A549 treated with Hydrocortisone at 1 μM for 4 hours (cell line): ENCODE measurements at places on chromosomes 12 and 14. TPM values are rescaled to one million over a fixed set of nuclear protein-coding genes. Genes with fewer than 3 reads are reported as not detected.

The MYF6 gene
- total RNA-seq = not detected in 5 replicates

The A2ML1 gene
- total RNA-seq = not detected in 5 replicates

The KLHL42 gene
- 15.7 to 21.5 TPM (median 19.7 TPM) in 5 replicates for total RNA-seq

The KRT6C gene
- total RNA-seq = 0.06 TPM in 1 of 5 replicates, not detected in the others

The LTA4H gene
- total RNA-seq = 90.5 to 119 TPM (median 96.9 TPM) in 5 replicates

The TSPAN8 gene
- 0.09 to 0.10 TPM in 2 of 5 replicates, not detected in the others for total RNA-seq

The GPRC5A gene
- total RNA-seq = 230 to 315 TPM (median 290 TPM) in 5 replicates

The METAP2 gene
- total RNA-seq = 119 to 186 TPM (median 123 TPM) in 5 replicates

The SIX6 gene
- not detected in 5 replicates for total RNA-seq

The GLIPR1L2 gene
- total RNA-seq = 0.08 to 0.20 TPM (median 0.10 TPM) in 5 replicates

The TCL1A gene
- total RNA-seq = not detected in 5 replicates

The PLA2G1B gene
- not detected in 5 replicates for total RNA-seq

The COX8C gene
- total RNA-seq = not detected in 5 replicates

The TSPAN31 gene
- 15.6 to 23.5 TPM (median 17.6 TPM) in 5 replicates for total RNA-seq

The TSHR gene
- not detected in 5 replicates for total RNA-seq

The C1R gene
- total RNA-seq = 27.6 to 49.7 TPM (median 32.4 TPM) in 5 replicates

The KMT2D gene
- total RNA-seq = 30.6 to 49.0 TPM (median 33.5 TPM) in 5 replicates

The SPATS2 gene
- 26.1 to 38.4 TPM (median 31.5 TPM) in 5 replicates for total RNA-seq

The RTL1 gene
- total RNA-seq = 0.14 to 0.29 TPM (median 0.28 TPM) in 5 replicates

The NINJ2 gene
- 0.43 to 0.69 TPM (median 0.60 TPM) in 5 replicates for total RNA-seq

The CCDC63 gene
- 0.03 to 0.08 TPM (median 0.06 TPM) in 3 of 5 replicates, not detected in the others for total RNA-seq

The SMOC1 gene
- 15.9 to 22.4 TPM (median 17.8 TPM) in 5 replicates for total RNA-seq

The CMKLR1 gene
- total RNA-seq = 0.01 to 0.21 TPM (median 0.05 TPM) in 4 of 5 replicates, not detected in the other

The OAS2 gene
- total RNA-seq = 0.11 to 0.22 TPM (median 0.15 TPM) in 5 replicates

The NR1H4 gene
- 0.03 to 0.10 TPM (median 0.08 TPM) in 5 replicates for total RNA-seq

The PTPN21 gene
- 7.1 to 9.7 TPM (median 9.0 TPM) in 5 replicates for total RNA-seq

The FOXN4 gene
- total RNA-seq = 0.03 to 0.08 TPM (median 0.03 TPM) in 3 of 5 replicates, not detected in the others

The CD27 gene
- not detected in 5 replicates for total RNA-seq

The ACTR10 gene
- 43.0 to 50.9 TPM (median 48.3 TPM) in 5 replicates for total RNA-seq

The PZP gene
- total RNA-seq = not detected in 5 replicates

The RFX4 gene
- 0.03 TPM in 1 of 5 replicates, not detected in the others for total RNA-seq

The DUSP16 gene
- 7.3 to 11.2 TPM (median 9.1 TPM) in 5 replicates for total RNA-seq

The MFAP5 gene
- total RNA-seq = 0.12 to 0.49 TPM (median 0.23 TPM) in 5 replicates

The POTEM gene
- not detected in 5 replicates for total RNA-seq

The SOAT2 gene
- 0.10 to 0.37 TPM (median 0.26 TPM) in 5 replicates for total RNA-seq

The ACRBP gene
- 0.18 to 0.56 TPM (median 0.33 TPM) in 3 of 5 replicates, not detected in the others for total RNA-seq

The AKAP6 gene
- total RNA-seq = 0.32 to 0.61 TPM (median 0.40 TPM) in 5 replicates

The KRT78 gene
- 0.07 to 0.45 TPM (median 0.25 TPM) in 4 of 5 replicates, not detected in the other for total RNA-seq

The BCL11B gene
- 0.24 to 0.46 TPM (median 0.33 TPM) in 5 replicates for total RNA-seq

The TAS2R31 gene
- 0.10 to 0.22 TPM in 2 of 5 replicates, not detected in the others for total RNA-seq

The DPY19L2 gene
- 1.5 to 2.8 TPM (median 1.9 TPM) in 5 replicates for total RNA-seq

The CACNA1C gene
- 0.05 to 0.20 TPM (median 0.06 TPM) in 4 of 5 replicates, not detected in the other for total RNA-seq

The GOLGA3 gene
- 19.4 to 30.2 TPM (median 21.1 TPM) in 5 replicates for total RNA-seq

The KRT77 gene
- total RNA-seq = not detected in 5 replicates

The RNF212B gene
- not detected in 5 replicates for total RNA-seq
